Activated CD8-positive, alpha-beta memory T cell treated with anti-CD3 and anti-CD28 coated beads, Interleukin-2, amount 10 ng/mL, durations not matched to agents 7 days and 5 days (primary cell): ENCODE measurements at places on chromosomes 7 and 10. TPM values are rescaled to one million over a fixed set of nuclear protein-coding genes. Genes with fewer than 3 reads are reported as not detected.

The KIF20B gene
- 92.8 TPM for total RNA-seq

The GSDME gene
- 0.96 TPM for total RNA-seq

The PON1 gene
- total RNA-seq = not detected

The C10orf67 gene
- 0.07 TPM for total RNA-seq

The CTNNA3 gene
- total RNA-seq = not detected

The LIPM gene
- not detected for total RNA-seq

The C10orf62 gene
- not detected for total RNA-seq

The NEBL gene
- 0.23 TPM for total RNA-seq

The INSYN2A gene
- total RNA-seq = not detected

The PALS2 gene
- 17.4 TPM for total RNA-seq
